ENCODE measurements at places on chromosomes 5 and 9. TPM values are rescaled to one million over a fixed set of nuclear protein-coding genes. Genes with fewer than 3 reads are reported as not detected.

Gene IL9
- polyA plus RNA-seq: not detected

Gene NIPBL
- polyA plus RNA-seq: 12.4 TPM

Gene C9
- 1.5 TPM for polyA plus RNA-seq

Gene FAM78A
- 1.6 TPM for polyA plus RNA-seq

Gene RBM18
- polyA plus RNA-seq: 17.5 TPM

Gene AK8
- polyA plus RNA-seq: 6.2 TPM

Gene SAXO1
- not detected for polyA plus RNA-seq

DNA sequence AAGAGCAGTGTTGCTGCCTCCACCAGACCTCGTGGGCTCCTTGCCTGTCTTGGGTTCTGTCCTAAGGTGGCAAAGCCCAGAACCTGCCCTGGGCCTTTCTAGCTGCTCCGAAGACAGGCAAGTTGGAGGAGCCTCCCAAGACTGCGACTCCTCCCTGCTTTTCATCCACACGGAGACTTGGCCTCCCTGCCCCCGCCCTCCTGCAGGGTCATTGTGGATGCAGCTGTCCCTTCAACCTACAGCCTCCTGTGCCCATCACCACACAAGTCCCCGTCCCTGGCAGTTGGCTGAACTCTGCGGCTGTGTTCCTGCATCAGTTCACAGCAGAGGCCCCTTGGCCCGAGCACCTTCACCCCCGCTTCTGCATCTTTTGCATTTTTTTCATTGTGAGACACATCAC lies 59.2 kb downstream of the WNK2 start:
- H3K27me3 ChIP-seq: no peaks in the 10 kb centered on the region
- H3K4me3 ChIP-seq: no peak overlapping the region
- H3K27ac ChIP-seq: no peak overlapping the region
- H3K4me1 ChIP-seq: no peaks in the 10 kb centered on the region

GRCh38 chr5:24510523-24510988 lies 134.2 kb downstream of the CDH10 start:
- no peak for DNase-seq
- no peaks in the 10 kb centered on the region for H3K4me1 ChIP-seq
- H3K27ac ChIP-seq: no peak overlapping the region
- H3K27me3 ChIP-seq: no peaks in the 10 kb centered on the region
- H3K4me3 ChIP-seq: no peak overlapping the region

DNA sequence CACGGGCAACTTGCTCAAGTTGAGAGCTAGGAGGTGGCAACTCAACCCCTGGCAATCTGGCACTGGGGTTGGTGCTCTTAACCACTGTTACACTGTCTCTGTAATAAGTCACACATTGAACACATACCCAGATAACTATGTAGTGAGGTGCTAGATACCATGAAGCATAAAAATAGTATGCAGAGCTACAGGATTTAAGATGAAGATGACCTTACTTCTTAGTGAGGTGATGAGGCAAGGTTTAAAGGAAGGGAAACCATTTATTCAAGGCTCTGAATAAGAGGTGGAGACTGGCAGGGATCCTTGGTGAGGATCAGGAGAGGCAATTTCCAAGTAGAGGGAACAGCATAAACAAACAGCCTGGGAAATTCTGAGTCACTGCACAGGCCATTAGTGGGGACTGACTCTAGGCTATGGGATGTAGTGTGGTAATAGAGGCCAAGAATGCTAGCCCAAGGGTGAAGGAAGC lies 67.6 kb upstream of the NR3C1 start:
- no peak overlapping the region for H3K4me3 ChIP-seq
- H3K4me1 ChIP-seq: no peaks in the 10 kb centered on the region
- H3K27me3 ChIP-seq: no peaks in the 10 kb centered on the region
- no peak overlapping the region for H3K27ac ChIP-seq

DNA sequence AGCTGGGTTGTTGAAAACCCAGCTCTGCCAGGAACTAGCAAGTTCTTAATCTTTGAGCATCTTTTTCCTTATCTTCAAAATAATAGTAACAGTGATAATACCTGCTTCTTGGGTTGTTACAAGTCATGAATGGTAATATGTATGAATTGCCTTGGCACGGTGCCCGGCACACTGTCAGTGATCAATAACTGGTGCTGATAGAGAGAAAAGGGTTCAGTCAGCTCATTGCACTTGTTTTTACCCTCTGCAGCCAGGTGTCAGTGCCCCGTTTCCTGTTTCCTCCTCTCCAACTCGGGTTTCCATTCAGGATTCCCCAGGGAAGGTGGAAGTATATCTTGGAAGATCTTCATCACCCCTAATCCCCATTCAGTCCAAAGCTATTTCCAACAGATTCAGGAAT lies 15.8 kb upstream of the NIPAL4 start:
- no peaks in the 10 kb centered on the region for H3K4me1 ChIP-seq
- H3K4me3 ChIP-seq: no peak overlapping the region
- H3K27me3 ChIP-seq: no peaks in the 10 kb centered on the region

- DNase-seq: no peak
- H3K4me3 ChIP-seq: no peak overlapping the region
- no peaks in the 10 kb centered on the region for H3K27me3 ChIP-seq
- no peaks in the 10 kb centered on the region for H3K4me1 ChIP-seq
Observed at GRCh38 chr5:33755231-33755630, 136.6 kb downstream of the ADAMTS12 start.

DNA sequence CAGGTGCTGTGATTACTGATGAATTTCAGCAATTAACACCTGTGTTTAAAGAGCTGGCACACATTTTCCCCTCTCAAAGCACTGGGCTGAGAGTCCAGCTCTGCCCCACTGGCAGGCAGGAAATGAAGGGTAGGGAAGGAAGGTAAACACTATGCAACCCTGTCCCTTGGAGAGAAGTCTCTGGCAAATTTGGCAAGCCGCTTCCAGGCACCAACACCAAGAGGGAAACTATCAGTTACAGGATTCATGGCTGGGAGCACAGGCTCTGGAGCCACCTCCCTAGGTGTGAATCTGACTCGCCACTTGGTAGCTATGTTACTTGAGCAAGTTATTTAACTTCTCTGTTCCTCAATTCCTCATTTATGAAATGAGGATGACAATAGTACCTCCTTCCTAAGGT lies 3.3 kb downstream of the ANKS6 start:
- H3K4me1 ChIP-seq: peaks cover 34% of the 10 kb centered on the region
- H3K36me3 ChIP-seq: no peaks in the 10 kb centered on the region
- H3K4me3 ChIP-seq: no peak overlapping the region
- peak; percentile 24 for DNase-seq
- no peaks in the 10 kb centered on the region for H3K27me3 ChIP-seq

GRCh38 chr5:148833122-148833521 lies 6.7 kb downstream of the ADRB2 start:
- H3K4me3 ChIP-seq: no peak overlapping the region
- no peak for DNase-seq
- no peak overlapping the region for H3K27ac ChIP-seq
- H3K36me3 ChIP-seq: no peaks in the 10 kb centered on the region
- H3K4me1 ChIP-seq: no peaks in the 10 kb centered on the region
- no peaks in the 10 kb centered on the region for H3K27me3 ChIP-seq

DNA sequence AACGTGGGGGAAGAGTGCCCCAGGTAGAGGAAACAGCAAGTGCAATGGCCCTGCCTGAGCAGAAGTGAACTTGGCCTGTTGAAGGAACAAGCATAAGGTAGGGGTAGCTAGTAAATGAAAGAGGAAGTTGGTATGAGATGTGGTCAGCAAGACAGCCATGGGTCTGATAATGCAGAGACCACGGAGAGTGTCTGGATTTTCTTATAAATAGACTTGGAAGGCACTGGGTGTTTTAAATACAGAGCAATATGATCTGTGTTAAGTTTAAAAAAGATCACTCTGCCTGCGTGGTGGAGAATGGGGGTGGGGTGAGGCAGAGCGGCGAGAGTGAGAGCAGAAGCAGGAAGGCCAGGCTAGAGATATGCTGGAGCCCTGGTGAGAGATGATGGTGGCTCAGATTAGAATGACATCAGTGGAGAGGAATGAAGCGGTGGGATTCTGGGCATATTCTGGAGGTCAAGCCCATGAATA lies 4.2 kb downstream of the ADAM19 start:
- no peaks in the 10 kb centered on the region for H3K27me3 ChIP-seq
- DNase-seq: no peak
- H3K4me1 ChIP-seq: no peaks in the 10 kb centered on the region
- H3K36me3 ChIP-seq: no peaks in the 10 kb centered on the region

DNA sequence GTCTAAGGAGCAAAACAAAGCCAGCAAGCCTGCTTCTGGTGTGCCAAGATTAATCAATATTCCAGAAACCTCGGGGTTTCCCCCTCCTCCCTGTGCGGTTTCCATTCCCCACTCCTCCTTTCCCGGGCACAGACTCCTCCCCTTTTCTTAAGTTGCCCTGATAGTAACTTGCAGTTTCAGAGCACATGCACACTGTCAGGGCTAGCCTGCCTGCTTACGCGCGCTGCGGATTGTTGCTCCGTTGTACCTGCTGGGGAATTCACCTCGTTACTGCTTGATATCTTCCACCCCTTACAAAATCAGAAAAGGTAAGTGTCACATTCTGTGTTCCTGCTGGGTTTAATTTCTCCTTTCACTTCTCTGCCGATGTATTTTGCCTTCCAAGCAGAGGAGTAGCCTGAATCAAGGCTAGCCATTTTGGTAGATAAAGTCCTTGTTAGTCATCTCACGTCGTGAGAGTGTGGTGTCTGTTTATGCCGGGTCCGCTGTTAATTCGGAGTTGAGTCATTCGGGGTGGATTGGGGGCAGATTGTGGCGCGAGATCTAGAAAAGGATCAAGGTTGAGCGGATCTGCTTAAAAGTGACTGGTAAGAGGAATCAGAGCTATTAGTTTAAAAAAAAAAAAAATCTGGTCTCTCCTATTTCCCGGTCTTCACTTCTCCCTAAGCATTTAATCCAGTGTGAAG lies at the start of gene SLC1A3:
Gene SLC1A3, plus strand, starts transcription at position 179 of the 686 bp plus-strand sequence. CDS start 1,818 bp downstream, outside the sequence.
- H3K27ac ChIP-seq: peak within 1 kb of the TSS; percentile 8
- no peaks in the 10 kb centered on the region for H3K4me1 ChIP-seq
- peak within 1 kb of the TSS; percentile 68 for H3K4me3 ChIP-seq
- H3K36me3 ChIP-seq: no peaks in the 10 kb centered on the region

GRCh38 chr5:1251678-1252580 lies 26.7 kb downstream of the SLC6A18 start:
- no peak overlapping the region for H3K27ac ChIP-seq
- H3K4me1 ChIP-seq: no peaks in the 10 kb centered on the region
- no peaks in the 10 kb centered on the region for H3K27me3 ChIP-seq
- DNase-seq: no peak

DNA sequence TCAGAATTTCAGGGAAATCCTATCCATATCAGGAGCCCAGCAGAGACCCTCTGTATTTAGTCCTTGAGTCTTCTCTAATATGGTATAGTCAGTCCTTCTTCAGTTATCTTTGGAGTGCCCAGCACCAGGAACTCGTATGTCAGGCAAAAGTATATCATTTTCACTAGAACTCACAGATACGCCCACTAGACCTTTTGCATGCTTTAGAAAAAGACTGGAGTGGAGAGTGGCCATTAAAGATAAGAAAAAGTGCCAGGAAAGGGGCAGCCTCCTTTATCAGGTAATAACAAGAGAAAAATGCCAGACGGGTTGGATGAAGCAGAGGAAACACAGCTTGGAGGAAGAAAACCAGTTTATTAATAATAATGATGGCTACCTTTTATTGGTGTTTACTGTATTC lies 63.5 kb downstream of the GPR21 start:
- no peaks in the 10 kb centered on the region for H3K27me3 ChIP-seq
- H3K4me1 ChIP-seq: no peaks in the 10 kb centered on the region
- no peak overlapping the region for H3K4me3 ChIP-seq
- H3K27ac ChIP-seq: no peak overlapping the region
- peaks cover 4% of the 10 kb centered on the region for H3K36me3 ChIP-seq

DNA sequence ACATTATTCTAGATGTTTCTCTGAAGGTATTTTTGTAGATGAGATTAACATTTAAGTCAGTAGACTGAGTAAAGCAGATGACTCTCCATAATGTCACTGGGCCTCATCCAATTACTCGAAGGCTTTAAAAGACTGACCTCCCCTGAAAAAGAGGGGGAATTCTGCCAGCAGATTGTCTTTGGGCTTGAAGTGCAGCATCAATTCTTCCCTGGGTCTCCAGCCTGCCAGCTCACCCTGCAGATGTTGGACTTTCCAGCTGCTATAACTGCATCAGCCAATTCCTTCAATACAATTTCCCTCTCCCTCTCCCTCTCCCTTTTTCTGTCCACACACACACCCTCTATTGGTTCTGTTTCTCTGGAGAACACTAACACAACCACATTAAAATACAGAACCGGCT lies 472.8 kb downstream of the SPOCK1 start:
- H3K27ac ChIP-seq: no peak overlapping the region
- H3K4me3 ChIP-seq: no peak overlapping the region
- H3K4me1 ChIP-seq: no peaks in the 10 kb centered on the region
- H3K27me3 ChIP-seq: no peaks in the 10 kb centered on the region
- H3K36me3 ChIP-seq: no peaks in the 10 kb centered on the region
- no peak for DNase-seq

- H3K4me3 ChIP-seq: no peak overlapping the region
- H3K36me3 ChIP-seq: no peaks in the 10 kb centered on the region
- DNase-seq: no peak
- no peak overlapping the region for H3K27ac ChIP-seq
Observed at GRCh38 chr9:77588271-77588937, 59.7 kb downstream of the GNA14 start.

- no peaks in the 10 kb centered on the region for H3K36me3 ChIP-seq
- H3K27ac ChIP-seq: no peak overlapping the region
- no peak overlapping the region for H3K4me3 ChIP-seq
- H3K27me3 ChIP-seq: no peaks in the 10 kb centered on the region
- DNase-seq: no peak
- H3K4me1 ChIP-seq: no peaks in the 10 kb centered on the region
Observed at GRCh38 chr5:89081360-89081759, 198.4 kb upstream of the MEF2C start.

DNA sequence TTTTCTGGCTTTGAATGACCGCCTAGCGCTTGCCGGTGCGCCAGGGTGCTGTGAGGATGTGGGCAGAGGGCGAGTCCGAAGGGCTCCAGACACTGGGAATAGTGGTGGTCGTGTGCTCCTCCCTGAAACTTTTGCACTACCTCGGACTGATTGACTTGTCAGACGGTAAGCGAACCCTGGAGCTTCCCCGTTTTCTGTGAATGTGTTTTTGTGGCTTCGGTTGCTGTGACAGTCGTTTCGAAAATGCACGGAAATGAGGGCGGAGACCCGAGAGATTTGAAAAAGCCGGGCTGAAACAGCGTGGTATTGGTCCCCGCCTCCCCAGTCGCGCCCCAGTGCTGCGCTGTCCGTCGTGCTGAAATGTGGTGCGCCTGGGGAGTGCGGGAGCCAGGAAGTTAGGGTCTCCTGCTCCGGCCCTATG lies 102.5 kb upstream of the GABRP start:
- no peaks in the 10 kb centered on the region for H3K36me3 ChIP-seq
- H3K4me1 ChIP-seq: no peaks in the 10 kb centered on the region
- peak; percentile 65 for DNase-seq

GRCh38 chr5:118440496-118440895 lies 547.9 kb downstream of the DTWD2 start:
- no peak overlapping the region for H3K4me3 ChIP-seq
- DNase-seq: no peak
- no peaks in the 10 kb centered on the region for H3K27me3 ChIP-seq
- H3K4me1 ChIP-seq: no peaks in the 10 kb centered on the region
- no peaks in the 10 kb centered on the region for H3K36me3 ChIP-seq
